Amniotic epithelial cell (primary cell): ENCODE measurements at places on chromosomes 11 and 22.

DNA sequence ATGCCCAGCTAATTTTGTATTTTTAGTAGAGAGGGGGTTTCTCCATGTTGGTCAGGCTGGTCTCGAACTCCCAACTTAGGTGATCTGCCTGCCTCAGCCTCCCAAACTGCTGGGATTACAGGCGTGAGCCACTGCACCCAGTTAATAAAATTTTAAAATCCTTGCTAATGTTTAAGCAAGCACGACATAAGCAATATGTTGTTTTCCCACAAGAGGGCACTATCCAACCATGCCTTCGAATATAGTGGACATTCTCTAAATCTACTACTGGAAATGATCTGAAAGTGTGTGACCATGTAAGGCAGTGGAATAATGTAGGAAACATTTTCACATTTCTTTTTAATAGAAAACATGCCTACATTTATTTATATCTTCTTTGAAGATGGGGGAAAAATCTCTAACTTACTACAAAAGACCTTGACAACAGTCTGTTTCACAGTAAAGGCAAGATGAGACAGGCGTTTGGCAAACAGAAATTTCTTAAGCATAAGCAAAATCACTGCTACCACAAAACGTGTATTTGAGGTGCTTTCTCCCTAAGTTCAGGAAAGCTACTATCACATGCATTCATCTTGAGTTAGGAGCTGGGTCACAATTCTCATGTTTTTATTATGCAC is 38.2 kb downstream of the PITPNB start:
- DNase-seq = peak; percentile 74

DNA sequence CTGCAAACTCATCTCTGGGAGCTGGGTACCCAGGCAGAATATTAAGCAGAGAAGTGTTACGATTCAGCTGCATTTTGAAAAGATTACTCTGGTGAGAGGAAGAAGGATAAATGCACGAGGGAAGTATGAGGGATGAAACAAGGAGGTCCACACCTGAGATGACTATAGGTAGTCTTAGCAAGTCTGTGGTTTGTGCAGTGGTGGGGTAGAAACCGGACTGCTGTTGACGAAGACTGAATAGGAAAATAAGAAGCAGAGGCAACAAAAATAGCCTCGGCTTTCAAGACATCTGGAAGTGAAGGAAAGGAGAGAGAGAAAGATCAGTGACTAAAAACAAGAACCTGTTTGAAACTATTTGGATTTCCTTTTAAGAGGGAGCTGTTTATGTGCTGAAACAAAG is 810.8 kb downstream of the OPCML start:
- DNase-seq = no peak

GRCh38 chr22:19759427-19760057 is 1.0 kb upstream of the TBX1 start:
- DNase-seq = no peak

GRCh38 chr11:104352036-104352435 is 188.1 kb upstream of the PDGFD start:
- no peak for DNase-seq

DNA sequence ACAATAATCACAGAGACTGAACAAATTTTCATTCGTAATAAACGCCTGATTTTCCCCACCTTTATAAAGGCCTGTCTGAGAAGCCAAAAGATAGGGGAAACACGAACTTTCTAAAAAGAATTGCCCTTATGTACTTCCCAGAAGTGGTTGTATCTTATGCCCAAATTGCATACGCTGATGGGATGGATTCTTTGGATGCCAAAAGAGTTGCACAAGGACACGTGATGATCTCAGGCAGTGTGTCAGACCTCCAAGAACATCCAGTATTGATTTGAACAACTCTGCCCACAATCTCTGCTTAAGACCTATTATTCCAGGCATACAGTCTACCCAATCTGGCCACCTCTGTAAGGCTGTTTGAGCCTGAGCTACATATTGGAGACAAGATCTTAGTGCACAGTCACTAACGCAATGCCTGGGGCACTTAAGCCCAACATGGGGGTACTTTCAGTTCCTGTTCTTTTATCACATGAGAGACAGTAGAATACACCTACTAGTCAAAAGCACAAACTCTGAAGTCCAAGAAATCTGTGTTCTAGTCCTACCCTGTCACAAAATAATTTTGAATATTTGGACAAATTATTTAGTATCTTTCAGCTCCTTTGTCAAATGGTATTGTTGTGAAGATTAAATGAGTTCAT is 38.9 kb downstream of the OR10A6 start:
- DNase-seq = peak; percentile 29
